ENCODE measurements at places on chromosomes 2 and 18.
A peak's percentile ranks its signal among the peaks of the same experiment; 100 is the strongest.

DNA sequence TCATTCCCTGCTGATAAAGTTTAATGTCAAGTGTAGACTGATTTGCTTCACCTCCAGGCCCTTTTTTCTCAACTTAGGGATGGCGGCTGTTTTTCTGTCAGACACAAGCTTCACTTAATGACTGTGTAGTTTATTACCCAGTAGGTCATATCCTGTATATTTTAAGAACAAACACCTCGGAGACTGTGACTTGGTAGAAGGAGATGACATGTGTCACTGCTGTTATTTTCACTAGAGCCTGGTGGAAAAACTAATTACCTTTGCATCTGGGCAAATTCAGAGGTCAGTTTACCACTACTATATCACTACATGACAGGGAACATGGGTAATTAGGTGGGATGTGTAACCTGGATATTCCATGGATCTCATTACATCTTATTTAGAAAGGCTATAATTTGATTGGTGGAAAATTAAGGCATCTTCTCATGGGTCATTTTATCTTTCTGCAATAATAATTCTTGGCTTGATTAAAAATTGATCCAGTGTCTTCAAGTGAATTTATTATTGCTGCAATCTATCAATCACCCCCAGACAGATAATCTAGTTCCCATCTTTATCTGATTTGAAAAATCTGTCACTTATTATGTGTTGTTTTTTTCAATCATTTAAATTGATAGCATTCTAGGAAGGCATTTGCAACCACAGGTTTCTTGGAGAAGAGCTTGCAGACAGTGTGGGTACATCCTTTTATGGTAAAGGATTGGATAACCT lies 353.8 kb upstream of the SPRED2 start:
- DNase-seq: no peak

- DNase-seq: no peak
Observed at GRCh38 chr2:38129481-38129880, 53.5 kb upstream of the CYP1B1 start.

DNA sequence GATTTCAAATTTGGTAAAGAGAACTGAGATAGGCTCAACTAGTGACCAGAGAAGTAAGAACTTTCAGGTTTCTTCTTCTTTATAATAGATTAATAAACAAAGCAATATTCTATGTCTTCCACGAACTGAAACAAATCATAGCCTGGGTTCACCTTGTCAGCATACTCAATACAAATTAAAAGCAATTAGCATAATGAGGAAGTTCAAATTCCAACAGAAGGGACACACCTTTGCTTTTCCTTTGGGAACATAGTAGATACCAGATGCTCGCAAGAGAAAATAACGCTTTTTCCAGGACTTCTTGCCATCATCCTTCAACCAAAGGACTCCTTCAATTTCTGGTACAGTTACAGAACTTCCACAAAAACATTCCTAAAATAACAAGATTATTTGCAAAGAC lies 79.9 kb downstream of the RAPH1 start:
- peak; percentile 21 for DNase-seq

GRCh38 chr2:105057005-105057404 lies 19.1 kb downstream of the MRPS9 start:
- DNase-seq: no peak

- no peak for DNase-seq
Observed at GRCh38 chr2:239531456-239532241, 130.8 kb upstream of the HDAC4 start.
